CD4-positive, alpha-beta T cell treated with Interleukin-2 at 100 ng/mL for 4 hours (primary cell): ENCODE measurements at places on chromosomes 12 and 14.
A peak's percentile ranks its signal among the peaks of the same experiment; 100 is the strongest.

DNA sequence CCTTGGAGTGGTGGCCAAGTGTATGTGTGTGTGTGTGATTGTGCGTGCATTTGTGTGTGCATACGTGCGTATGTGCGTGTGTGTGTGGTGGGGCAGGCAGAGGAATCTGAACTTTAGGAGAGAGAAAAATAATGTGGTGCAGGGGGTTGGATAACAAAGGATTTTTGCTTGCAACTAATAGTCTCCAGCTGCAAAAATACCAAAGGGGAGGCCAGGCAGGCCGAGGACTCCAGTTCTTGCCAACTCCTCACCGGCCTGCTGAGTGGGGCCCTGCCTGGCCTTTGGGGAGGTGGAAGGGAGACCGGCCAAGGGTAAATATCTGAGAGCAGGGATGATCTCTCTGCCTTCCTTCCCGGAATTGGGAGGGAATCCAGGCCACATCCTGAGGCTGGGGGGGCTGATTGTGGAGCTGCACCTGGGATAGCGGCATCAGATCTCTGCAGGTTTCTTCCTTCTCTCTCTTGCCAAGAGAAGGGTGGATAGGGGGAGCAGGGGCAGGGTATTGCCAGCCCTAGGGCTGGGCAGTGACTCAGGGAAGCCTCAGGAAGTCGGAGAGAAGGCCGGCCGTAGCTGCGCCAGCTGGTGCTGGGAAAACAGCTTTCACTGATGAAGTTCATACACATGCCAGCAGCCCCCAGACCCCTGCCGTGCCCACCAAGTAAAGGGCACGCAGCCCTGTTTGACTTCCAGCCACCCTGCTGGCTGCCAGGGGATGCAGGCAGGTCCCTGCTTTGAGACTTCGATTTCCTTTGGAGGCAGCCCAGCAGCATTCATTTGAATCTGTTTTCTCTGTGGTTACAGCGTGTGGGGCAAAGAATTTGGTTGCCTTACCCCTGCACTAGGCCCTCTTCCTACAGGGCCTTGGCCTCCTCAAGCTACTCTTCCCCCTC lies 4.6 kb upstream of the LRP1-AS start:
- no peak for DNase-seq

GRCh38 chr14:67586369-67586768 lies 13.7 kb downstream of the PIGH start:
- DNase-seq = no peak

GRCh38 chr14:69812711-69813110 lies 15.7 kb upstream of the SLC10A1 start:
- DNase-seq = no peak

DNA sequence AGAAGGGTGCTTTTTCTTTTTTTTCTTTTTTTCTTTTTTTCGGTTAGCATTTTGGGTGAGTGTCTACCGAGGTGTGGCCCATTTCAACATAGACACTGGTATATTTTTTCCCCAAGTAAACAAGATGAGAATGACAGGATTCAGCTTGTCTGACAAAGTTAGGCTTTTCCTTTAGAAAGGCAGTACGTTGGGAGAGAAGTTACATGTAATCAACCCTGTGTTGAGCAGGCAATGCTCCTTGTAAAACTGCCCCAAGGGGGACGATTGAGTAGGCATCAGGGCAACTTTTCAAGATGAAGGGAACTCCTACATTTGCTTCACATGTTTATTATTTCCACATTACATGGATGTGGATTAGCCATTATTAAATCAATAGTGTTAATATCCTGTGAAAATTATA lies 1.7 kb downstream of the EMP1 start:
- no peak for DNase-seq

- DNase-seq = peak; percentile 28
Observed at GRCh38 chr14:57390806-57391516, 575 bp downstream of the NAA30 start.

- no peak for DNase-seq
Observed at GRCh38 chr14:70257526-70257925, 68.8 kb upstream of the SLC8A3 start.

DNA sequence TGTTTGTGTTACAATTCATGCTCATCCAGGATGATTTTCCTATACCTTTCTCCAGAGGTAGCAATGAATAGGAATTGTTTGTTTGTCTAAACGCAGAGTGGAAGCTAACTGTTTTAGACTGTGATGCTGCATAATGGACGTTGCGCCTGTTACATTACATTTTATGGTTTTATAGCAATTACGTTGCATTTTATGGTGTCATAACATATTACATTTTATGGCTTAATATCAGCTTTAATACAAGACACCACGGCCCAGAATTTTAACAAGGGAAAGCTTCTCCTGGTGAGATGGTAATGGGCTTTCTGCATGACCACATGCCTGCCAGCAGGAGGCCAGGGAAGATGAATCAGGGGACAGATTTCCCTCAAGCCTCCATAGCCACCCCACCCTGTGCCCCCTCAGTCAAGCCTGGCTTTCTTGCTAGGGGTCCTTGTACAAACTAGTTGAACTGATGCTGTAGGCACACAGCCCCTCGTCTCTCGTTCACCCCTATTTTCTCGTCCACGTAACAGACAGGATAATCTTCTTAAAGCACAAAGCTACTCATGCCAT lies 56.5 kb downstream of the HSPB8 start:
- DNase-seq = no peak

DNA sequence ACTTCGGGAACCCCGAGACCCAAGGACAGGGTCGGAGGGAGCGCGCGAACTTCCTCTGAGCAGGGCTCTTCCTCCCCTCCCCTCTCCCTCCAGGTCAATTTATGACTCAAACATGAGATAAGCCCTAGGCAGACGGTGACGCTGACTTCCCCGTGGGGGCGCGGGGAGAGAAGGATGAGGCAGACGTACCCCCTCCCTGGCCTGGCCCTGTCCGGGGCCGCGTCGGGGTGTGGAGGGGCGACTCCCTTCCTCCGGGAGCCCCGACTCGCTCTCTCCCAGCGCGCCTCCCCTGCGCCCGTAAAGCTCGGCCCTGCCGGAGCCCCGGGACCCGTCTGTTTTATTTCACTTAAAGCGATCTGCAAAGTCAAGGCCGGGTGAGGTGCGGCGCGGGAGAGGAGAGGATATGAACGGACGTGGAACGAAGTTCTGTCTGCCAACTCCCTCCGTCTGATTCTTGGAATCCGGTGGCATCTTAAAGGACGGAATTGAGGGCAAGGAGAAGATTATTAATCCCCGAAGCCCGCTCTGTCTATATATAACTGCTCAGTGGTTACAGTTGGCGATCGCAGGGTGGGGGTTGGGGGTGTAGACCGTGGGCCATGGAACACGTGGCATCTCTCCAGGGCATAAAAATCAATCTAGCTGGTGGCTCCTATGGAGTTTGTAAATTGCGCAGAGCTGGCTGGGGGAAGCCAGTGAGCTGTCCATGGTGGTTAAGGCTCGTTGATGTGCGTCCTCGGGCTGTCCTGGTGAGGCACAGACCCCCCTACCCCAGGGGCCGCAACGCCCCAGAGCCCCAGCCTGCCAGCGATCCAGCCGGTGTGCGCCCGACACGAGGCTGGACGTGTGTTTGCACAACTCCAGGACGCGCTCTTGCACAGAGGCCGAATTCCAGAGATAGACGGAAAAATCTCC lies 2.9 kb upstream of the PTHLH start:
- no peak for DNase-seq

DNA sequence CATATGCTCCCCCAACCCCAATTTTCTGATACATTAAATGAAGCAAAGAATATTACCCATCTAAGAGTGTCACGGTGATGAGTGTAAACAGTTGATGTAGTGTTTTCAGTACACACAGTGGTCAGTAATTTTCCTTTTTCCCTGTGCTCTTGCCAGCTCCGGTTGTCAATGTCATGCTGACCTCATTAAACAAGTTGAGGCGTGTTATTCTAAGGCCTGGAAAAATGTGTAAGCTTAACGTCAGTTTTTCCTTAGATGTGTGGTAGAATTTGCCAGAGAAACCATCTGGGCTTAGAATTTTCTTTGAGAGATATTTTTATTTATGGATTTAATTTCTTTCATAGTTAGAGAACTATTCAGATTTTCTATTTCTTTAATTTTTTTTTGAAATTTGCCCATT lies 11.7 kb upstream of the SERPINA6 start:
- no peak for DNase-seq

GRCh38 chr12:104626069-104626837 lies 169.5 kb downstream of the CHST11 start:
- no peak for DNase-seq

DNA sequence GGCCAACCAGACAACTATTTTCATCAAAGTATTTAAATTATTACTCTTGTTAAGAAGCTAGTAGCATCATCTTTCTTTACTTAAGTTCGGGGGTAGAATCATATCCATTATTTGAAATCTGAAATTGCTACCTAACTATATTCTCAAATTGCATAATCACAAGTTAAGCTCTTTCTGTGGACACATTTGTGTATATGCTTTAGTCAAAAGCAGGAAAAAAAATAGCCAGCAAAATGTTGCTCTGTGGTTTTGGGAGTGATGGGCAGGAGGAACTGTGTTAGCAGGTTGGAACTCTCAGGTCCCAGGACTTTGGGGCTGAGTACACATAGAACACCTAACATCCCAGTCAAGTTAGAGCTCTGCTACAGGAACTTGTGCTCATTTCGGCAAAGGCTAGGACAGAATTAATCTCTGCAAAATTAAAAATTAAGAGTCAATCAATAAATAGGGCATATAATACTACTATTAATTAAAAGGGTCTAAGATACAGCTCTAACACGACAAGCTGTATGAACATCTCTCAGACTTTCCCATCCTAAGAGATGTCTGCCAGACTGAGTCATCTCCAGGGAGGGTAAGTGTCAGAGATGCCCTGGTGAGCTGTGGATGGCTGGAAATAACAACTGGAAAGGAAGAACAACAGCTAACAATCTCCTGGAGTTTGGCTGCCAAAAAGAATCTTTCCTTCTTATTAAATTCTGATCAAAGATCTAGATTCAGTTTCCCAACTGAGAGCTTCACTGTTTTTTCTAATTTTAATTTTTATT lies 203.5 kb upstream of the GZMB start:
- DNase-seq = no peak

DNA sequence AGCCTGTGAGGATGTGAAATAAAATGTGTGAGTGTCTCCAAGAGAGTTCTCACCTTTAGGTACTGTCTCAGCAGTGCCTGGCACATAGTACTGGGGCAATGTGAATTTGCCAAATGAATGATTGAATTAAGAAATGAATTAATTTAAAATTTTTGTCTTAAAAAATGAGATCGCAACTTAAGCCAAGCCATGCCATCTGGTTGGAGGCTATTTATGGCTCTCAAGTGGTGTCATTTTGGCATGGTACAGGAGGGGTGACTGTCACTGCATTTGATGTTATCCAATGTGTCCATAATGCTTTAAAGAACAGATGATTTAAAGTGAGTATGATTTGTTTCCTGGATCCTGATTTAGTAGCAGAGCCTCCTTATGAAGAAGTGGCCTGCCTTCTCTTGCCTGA lies 80.3 kb downstream of the SRGAP1 start:
- no peak for DNase-seq

- peak; percentile 6 for DNase-seq
Observed at GRCh38 chr12:95790033-95790916, at the start of gene NTN4. TSS of gene NTN4 (minus strand) at chr12:95790764. CDS start at chr12:95790309, 455 bp downstream.
